ENCODE measurements at places on chromosomes 6 and 20. TPM values are rescaled to one million over a fixed set of nuclear protein-coding genes. Genes with fewer than 3 reads are reported as not detected.

The ME1 gene
- 21.0 TPM for total RNA-seq

The WFDC12 gene
- not detected for total RNA-seq

The RXRB gene
- total RNA-seq = 51.6 TPM

DNA sequence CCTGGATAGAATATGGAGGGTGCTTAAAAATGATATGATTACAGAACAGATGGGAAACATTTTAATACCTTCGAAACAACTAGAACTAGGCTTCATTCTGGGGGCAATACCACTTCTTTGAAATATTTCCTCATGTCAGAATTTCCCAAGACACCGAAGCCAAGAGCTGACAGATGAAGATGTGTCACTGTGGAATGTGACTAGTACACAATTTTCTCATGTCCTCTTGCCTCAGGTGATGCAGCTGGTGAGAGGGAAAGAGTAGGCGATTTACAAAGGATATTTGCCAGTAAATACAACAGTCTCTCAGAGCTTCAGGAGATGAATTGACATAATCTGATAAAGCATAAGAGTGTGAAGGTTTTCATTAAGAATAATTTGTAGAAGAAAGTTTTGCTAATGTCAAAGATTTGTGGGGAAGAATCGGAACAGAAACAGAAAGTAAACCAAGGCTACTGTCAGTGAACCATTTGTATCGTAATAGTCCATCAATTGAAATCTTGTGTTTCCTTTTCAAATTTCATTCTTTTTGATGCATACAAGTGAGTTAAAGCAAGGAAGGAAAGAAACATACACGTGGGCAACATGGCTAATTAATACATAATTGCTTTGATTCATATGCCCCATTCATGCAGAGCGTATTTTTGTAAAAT lies 164.7 kb upstream of the CCN2 start:
- peaks cover 2% of the 10 kb centered on the region for H3K4me1 ChIP-seq
- DNase-seq = no peak
- H3K36me3 ChIP-seq = no peaks in the 10 kb centered on the region
- no peaks in the 10 kb centered on the region for H3K27me3 ChIP-seq
- H3K27ac ChIP-seq = peak overlapping the region; percentile 90

GRCh38 chr6:8391934-8392333 lies 43.4 kb downstream of the SLC35B3 start:
- no peak for DNase-seq
- no peaks in the 10 kb centered on the region for H3K4me1 ChIP-seq
- no peaks in the 10 kb centered on the region for H3K27me3 ChIP-seq
- no peak overlapping the region for H3K4me3 ChIP-seq

DNA sequence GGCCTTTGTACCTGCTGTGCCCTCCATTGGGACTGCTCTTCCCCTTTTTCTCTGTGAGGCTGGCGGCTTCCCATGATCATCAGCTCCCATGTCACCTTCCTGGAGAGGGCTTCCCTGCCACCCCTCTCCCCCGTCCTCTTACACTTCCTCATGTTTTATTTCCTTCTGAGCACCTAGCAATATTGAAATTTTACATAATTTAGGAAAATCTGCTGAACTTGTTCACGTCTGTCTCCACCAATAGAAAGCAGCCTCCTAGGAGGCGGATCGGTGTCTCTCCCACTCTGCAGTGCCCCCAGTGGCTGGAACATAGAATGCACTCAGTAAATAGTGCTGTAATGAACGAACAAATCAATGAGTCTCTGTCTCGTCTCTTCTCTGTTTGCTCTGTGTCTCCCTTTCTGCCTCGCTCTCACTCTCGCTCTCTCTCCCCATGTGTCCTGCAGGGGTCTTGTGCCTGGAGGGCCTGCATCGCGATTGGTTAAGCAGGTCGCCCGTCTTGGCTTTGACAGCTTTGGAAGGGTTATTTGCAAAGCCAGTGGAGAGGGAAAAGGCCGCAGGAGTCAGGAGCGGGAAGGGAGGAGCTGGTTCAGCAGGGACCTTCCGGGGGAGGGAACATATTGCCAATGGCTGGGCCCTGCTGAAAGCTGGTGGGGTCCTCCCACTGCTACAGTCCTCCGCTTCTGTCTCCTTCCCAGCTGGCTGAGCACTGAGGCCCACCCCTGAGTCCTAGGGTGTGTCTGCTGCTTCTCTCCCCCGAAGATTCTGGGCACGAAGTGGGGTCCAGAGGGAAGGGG lies 12.1 kb upstream of the OCSTAMP start:
- no peaks in the 10 kb centered on the region for H3K27me3 ChIP-seq
- H3K4me3 ChIP-seq = no peak overlapping the region
- no peak for DNase-seq
- H3K27ac ChIP-seq = no peak overlapping the region

- H3K4me3 ChIP-seq = peak overlapping the region; percentile 32
- no peaks in the 10 kb centered on the region for H3K36me3 ChIP-seq
- peak; percentile 75 for DNase-seq
- H3K4me1 ChIP-seq = no peaks in the 10 kb centered on the region
- no peak overlapping the region for H3K27ac ChIP-seq
Observed at GRCh38 chr6:135182071-135183001, 1.2 kb downstream of the MYB start.

DNA sequence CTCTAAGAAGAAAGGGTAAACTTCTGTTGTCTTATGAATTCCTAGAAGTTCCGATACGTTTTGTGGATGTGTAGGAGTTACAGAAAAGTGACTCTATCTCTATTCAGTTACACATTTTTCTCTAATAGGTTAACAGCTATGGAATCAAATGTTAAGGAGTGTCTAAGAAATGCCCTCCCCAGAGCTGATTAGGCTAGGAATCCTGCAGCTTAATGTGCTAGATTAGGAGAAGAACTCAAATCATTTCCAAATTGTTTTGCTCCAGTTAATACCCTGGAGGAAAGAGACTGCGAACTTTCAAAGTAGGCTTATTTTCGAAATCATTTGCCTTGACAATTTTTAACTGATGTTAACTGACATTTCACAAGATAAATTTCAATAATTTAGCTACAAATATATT lies 51.9 kb downstream of the IBTK start:
- H3K4me3 ChIP-seq = no peak overlapping the region
- H3K36me3 ChIP-seq = no peaks in the 10 kb centered on the region
- no peak for DNase-seq
- no peak overlapping the region for H3K27ac ChIP-seq

DNA sequence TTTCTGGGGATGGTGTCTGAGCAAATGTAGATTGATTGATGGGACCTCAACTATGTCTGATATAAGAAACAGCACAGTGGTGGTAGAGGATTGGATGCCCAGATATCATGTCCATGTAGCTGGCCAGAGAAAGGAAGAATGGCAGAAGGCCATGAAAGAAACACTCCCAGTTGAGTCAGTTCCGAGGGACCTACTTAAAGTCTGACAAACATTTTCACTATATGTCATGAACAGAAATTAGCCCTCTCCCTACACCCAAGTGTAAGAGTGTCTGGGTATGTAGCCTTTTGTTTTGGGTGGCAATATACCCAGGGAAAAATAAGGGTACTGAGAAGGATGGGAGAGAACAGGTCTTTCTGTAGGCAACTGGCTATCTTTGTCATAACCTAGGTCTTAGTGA lies 434.2 kb downstream of the BCKDHB start:
- no peaks in the 10 kb centered on the region for H3K4me1 ChIP-seq
- H3K36me3 ChIP-seq = no peaks in the 10 kb centered on the region
- no peak overlapping the region for H3K4me3 ChIP-seq
- DNase-seq = no peak
- H3K27me3 ChIP-seq = no peaks in the 10 kb centered on the region

DNA sequence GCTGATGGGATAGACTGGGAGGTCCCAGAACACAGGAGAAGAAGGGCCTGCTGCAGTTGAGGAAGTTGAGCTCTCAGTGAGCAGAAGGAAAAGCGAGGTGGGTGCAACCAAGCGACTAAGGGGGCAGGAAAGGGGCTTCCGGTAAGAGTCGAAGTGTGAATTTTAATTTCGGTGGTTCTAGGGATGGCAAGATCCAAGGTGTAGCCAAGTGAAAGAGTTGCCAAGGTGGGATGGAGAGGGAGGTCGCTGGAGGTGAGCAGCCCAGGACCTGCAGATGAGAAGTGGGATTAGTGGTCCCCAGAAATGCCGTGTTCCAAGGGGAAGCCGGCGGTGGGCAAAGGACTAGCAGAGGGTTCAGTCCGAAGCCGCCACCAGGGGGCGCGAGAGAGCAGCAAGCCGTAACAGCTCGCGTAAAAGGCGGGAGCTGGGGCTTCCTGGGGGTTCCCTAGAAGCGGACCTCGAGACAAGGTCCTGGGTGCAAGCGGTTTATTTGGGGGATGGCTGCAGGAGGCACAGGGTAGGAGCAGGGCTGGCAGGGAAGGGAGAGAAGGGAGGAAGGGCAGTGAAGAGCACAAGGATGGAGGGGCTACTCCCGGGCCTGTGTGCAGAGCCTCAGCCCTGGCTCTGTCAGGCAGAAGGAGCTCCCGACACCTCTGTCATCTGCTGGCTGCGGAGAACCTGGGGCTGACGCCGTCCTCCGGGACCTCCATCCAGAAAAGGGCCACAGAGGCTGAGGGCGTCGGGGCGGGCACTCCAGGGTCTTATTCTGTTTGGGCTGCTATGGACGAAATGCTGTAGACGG lies 103.6 kb downstream of the PAX1 start:
- no peaks in the 10 kb centered on the region for H3K36me3 ChIP-seq
- no peaks in the 10 kb centered on the region for H3K27me3 ChIP-seq
- H3K27ac ChIP-seq = no peak overlapping the region

- no peak overlapping the region for H3K4me3 ChIP-seq
- no peaks in the 10 kb centered on the region for H3K27me3 ChIP-seq
- H3K4me1 ChIP-seq = no peaks in the 10 kb centered on the region
- H3K36me3 ChIP-seq = no peaks in the 10 kb centered on the region
- no peak overlapping the region for H3K27ac ChIP-seq
Observed at GRCh38 chr6:29426654-29427053, 11.9 kb downstream of the OR12D1 start.

DNA sequence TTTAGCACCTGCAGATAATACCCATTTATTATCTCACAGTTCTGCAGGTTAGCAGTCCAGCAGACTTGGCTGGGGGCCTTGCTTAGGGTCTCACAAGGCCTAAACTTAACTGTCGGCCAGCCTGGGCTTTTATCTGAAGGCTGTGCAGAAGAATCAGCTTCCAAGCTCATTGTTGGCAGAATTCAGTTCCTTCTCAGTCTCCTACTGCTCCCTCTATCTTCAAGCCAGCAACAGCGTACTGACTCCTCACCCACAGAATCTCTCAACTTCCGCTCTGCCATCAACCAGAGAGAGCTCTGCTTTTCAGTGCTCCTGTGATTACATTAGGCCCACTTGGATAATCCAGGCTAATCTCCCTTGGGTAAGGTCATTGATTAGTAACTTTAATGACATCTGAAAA lies 30.2 kb upstream of the NHSL1 start:
- no peak for DNase-seq
- no peak overlapping the region for H3K4me3 ChIP-seq

DNA sequence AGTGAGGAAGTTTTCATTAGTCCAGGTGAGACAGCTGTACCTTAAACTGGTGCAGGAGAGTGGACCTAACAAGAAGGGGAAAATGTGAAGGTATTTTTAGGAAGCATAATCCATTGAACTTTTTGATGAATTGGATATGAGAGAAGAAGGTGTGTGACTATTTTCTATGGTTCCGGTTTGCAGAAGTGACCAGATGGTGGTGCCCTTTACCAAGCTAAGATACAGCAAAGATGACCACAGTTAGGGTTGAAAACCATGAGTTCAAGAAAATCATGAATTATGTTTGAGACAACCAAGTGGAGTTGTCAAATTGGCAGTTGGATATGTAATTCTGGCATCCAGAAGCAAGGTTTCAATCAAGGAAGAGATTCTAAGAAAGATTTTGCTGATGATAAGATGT lies 61.9 kb upstream of the NRSN1 start:
- no peak for DNase-seq
- H3K27me3 ChIP-seq = no peaks in the 10 kb centered on the region
- no peak overlapping the region for H3K27ac ChIP-seq
- no peaks in the 10 kb centered on the region for H3K36me3 ChIP-seq

Measured in aorta (tissue), 5 donors.